ENCODE measurements at places on chromosomes 5 and 9.
A peak's percentile ranks its signal among the peaks of the same experiment; 100 is the strongest.

DNA sequence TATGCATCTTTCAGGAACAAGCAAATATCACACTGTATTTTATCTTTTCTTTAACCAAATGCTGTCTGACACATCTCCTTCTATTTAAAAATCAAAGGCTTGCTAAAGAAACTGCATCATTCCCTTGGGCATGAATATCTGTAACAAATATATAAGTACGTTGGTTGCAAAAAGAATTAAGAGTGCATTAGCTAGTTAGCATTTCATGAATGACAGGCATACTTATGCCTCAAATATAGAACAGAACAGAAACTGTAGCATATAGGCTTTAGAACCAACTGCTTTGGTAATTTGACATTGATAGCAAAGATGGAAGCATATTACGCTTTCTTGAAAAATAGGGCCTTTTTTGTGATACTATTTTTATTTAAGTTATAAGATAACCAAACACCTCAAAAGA is 761.2 kb downstream of the MAT2B start:
- DNase-seq = no peak

DNA sequence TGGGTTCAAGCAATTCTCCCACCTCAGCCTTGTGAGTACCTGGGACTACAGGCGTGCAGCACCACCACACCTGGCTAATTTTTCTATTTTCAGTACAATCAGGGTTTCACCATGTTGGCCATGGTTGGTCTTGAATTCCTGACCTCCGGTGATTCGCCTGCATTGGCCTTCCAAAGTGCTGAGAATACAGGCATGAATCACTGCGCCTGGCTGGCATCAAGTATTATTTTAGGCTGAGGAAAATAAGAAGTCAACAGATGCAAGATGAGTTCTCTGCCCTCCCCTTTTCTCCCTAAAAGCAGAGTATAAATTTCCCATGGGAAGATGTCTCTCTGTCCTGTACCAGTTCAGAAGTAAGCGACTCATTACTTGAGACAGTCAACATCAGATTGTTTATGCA is 71.5 kb downstream of the ELAVL2 start:
- DNase-seq = no peak

DNA sequence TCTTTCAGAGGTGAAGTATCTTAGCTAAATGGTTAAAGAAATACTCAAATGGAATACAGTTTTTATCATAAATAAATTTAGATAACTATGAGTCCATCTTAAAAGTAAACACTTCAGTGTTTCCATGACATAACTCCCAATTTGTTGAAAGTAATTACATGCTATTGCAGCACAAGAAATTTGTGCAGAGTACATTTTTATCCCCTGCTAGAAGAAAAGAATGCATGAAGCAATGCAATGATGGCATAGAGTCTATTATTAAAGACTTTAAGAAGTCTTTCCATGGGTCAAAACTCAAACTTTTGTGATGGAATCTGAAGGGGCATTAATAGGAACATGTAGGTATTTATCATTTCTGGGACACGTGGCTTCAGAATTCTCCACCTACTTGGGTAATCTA is 106.6 kb upstream of the DPYSL3 start:
- no peak for DNase-seq

- peak; percentile 28 for DNase-seq
Observed at GRCh38 chr5:159128070-159128541, 28.4 kb upstream of the EBF1 start.

DNA sequence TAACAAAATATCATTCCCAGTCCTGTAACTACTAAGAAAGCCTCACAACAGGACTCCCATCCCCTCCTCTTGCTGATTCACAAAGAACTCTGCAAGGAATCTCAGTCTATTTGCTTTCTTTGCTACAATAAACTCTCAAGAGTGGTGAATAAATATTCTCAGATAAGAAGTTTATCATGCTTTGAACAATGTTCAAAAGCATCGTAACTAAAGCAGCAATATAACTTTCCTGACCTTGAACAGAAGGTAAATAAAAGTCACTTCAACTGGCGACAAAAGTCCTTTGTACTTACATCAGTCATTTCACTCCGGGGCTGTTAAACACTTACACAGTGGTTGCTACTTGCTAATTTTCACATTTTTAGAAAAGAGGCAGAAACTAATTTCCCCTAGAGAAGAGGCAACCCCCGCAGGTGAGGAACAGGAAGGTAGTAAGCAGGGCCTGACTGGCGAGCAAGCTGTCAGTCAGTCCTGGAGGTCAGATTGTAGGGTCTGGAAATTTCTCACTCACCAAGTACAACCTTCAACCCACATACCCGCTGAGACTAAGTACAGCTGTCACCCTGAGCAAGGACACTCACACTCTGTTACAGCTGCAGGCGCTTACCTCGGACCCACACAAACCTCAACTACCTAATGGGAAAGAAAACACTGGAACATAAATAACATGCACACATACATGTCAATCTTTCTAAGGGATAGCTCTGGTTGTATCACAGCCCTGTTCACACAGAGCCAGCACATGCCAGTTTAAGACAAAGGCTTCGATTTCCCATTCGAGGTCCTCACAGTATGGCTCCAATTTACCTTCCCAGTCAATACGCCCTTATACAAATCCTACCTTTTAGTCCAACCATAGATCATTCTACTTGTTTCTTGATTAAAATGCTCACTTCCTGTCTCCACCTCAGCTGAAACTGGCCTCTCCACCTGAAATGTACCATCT is 104.6 kb upstream of the RETREG1 start:
- no peak for DNase-seq

DNA sequence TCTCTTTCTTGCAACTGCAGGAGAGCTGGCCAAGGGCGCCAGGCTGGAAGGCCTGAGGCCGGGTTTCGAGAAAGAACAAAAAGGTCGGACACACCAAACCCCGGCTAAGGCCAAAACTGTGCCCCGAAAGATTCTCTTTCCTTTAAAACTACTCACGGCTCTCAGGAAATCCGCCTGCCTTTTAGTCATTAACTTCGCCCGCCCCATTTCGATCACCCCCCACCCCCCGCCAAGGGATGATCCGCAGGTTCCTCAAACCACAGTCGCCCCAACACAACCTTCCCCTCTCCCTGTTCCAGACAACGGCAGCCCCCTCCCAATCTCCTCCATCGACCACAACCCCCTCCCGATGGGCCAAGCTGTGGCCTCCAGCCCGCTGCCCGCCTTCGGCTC is 536 bp downstream of the FEM1C start:
- DNase-seq = peak; percentile 52

DNA sequence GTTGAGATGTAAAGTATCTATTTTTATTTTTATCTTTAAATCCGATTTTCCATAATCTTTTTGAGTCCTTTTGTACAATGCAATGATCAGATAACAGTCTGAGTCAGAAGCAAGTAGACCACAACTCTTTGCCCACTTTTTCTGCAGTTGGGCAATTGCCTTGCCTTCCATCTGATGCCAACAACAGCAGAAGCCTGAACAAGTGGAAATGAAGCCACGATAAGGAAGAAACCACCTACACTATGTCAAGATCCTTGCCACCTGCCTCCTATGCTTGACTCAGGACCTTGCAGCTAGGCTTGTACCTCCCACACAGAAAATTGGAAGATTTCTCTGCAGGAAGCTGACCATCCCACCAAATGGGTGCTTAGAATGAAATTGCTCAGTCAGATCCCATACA is 78.6 kb downstream of the ANXA1 start:
- no peak for DNase-seq

GRCh38 chr9:77158772-77159513 is 18.4 kb upstream of the VPS13A start:
- no peak for DNase-seq

- no peak for DNase-seq
Observed at GRCh38 chr9:131045300-131046092, 36.5 kb downstream of the LAMC3 start.

GRCh38 chr9:136942881-136943230 is 1.7 kb downstream of the FBXW5 start:
- no peak for DNase-seq

DNA sequence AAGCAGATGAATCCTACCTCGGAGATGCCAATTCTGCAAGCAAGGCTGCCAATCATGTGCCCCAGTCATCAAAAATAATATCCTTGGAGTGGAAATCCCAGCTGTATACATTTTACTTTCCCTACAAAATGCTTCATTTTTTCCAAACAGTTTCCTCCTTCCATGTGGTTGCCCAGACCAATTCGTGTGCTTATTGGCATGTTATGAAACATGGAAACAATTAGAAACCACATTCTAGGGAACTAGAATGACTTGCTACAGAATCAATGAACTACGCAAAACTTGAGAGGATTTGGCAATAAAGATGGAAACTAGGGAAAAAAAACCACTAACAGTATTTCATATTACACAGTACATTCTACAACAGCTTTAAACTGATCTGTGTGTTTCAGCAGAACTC is 584.5 kb upstream of the DMAC1 start:
- no peak for DNase-seq

DNA sequence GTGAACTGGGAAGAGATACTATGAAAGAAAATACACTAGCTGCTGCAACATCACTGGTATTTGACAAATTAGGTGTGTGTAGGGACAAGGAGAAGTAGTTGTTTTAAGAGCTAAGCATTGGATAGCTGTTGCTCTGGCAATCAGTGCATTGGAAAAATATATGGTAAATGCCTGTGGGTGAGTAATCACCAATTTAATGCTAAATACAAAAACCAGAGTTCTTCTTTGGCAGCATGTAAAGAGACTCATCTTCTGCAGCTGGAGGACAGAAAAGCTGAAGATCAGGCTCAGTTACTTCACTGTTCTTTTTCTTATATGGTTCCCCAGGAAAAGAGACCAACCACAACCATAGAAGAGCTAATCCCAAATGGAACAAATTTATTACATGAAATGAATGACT is 201.8 kb upstream of the MPDZ start:
- DNase-seq = no peak
